A549 (cell line): ENCODE measurements at places on chromosomes 3 and 15.

DNA sequence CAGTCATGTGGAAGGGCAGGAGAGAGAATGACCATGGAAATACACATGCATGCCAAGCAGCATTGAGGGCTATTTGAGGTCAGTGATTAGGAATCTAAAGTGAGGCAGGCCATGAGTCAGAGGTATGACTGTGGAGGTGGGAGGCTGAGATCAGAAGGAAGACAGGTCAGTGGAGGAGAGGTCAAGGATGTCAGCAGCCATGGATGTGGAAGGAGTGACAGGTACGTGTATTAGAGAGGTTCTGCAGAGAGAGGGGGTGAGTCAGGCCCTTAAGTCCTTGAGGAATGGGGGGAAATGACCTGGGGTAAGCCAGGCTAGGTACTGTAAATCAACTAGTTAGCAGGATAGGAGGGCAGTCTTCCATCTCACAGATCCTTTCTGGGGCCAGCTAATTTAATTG lies 166.6 kb downstream of the ANO10 start:
- peak; percentile 4 for DNase-seq

DNA sequence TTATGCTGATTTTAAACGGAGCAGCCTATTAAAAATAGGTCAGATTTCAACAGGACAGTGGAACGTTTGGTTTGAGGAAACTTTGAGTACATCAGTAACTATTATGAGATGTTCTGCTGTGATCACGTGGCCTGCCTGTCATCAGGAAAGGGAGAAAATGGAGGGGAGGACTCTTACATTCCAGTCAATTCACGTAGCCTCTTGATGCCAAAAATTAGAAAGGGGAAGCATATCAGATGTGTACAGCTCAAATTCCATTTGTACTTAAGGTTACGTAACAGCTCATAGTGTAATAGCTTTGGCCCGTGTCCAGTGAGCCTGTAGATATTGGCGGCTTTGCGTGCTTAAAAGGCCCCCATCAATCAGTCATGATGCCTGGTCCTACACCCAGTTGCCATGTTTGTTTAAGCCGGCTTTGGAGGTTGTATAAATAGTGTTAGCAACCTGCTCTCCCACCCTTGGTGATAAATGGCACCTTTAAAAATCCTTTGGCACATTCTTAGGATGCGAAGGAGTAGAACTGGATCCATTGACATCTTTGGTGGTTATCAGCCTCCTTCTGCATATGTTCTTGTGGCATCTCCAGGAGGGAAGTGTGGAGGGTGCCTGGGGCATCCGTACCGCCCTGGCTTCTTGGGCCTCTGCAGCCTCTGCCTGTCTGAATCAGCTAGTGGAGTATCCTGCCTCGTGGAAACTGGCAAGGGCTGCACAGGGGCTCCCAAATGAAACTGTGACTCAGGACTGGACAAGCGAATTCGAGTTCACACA lies 163.9 kb downstream of the THSD4 start:
- peak; percentile 99 for DNase-seq

- DNase-seq, result peak; percentile 27
Measured at GRCh38 chr3:119294696-119295671, 801 bp downstream of the ARHGAP31 start.

- DNase-seq, result no peak
Measured at GRCh38 chr3:77102951-77103769, 63.3 kb downstream of the ROBO2 start.

DNA sequence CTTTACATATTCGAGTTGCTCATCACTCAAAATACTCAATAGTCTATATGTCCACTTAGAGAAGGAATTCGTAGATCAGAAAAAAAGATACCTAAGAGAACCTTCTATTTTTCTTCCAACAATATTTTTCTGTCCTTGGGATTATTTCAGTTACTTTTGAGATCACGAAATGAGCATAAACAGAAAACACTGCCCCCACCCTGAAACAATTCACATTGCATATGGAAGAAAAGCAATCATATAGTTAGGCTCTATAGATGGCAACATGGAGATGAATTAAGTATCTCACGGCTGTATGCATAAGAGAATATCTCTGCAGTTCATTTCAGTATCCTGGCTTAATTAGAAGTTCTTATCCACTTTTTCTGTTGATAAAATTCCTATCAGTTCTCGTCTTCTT lies 391.1 kb downstream of the FGF12 start:
- no peak for DNase-seq
